ENCODE measurements at places on chromosomes 13 and 19.

DNA sequence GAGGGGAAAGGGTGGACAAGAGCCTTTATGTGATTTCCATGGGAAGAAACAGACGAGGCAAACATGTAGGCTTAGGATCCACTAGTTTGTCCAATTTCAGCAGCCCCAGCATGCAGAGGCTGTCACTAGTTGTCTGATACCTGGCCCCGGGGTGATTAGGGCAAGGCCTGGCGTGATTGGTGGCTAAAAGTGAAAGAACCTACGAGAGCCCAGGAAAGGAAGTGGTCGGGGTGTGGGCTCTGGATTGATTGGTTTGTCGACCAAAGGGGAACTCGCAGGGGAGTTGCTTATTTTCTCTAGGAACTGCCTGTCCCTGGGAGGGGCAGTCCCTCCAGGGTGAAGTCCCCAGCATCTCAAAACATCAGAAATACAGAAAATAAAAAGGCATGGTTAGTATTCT, 64.2 kb upstream of the UQCRFS1 start:
- no peak for DNase-seq

GRCh38 chr13:32917504-32917903, 98.7 kb upstream of the KL start:
- DNase-seq, result no peak

DNA sequence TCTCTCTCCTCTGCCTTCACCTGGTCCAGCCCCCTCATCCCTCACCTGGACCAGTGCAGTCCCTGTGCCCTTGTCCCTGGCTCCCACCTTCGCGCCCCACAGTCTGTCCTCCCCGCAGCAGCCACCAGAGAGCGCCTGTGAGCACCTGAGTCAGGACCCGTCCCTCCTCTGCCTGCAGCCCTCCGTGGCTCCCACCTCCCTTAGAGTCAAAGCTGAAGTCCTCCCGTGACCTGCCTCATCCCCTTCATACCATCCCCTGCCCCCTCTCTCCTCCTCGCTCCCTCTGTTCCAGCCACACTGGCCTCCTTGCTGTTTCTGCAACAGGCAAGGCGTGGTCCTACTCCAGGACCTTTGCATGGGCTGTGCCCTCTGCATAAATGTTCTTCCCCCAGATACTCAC, 10.3 kb downstream of the CELF5 start:
- no peak for DNase-seq

- DNase-seq, result peak; percentile 63
Observed at GRCh38 chr19:34712395-34713261, 21.4 kb upstream of the ZNF181 start.

- DNase-seq, result no peak
Observed at GRCh38 chr19:2180881-2181632, 17.3 kb downstream of the DOT1L start.

DNA sequence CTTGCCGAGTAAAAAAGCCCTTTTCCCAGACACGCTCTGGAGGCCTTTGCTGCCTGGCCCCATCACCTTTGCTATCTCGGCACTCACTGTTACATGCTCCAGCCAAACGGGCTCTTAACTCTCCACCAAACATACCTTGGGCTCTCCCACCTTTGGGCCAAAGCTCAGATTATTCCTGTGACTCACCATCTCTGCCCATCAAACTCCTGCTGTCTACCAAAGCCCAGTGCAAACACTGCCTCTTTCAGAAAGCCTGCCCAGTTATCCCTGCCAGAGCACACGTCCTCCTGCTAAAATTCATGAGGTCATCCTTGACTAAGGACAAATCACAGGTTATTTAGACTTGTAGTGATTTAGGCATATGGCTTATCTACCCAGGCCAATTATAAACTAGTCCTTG, 48.1 kb upstream of the SERPINE3 start:
- DNase-seq, result no peak

DNA sequence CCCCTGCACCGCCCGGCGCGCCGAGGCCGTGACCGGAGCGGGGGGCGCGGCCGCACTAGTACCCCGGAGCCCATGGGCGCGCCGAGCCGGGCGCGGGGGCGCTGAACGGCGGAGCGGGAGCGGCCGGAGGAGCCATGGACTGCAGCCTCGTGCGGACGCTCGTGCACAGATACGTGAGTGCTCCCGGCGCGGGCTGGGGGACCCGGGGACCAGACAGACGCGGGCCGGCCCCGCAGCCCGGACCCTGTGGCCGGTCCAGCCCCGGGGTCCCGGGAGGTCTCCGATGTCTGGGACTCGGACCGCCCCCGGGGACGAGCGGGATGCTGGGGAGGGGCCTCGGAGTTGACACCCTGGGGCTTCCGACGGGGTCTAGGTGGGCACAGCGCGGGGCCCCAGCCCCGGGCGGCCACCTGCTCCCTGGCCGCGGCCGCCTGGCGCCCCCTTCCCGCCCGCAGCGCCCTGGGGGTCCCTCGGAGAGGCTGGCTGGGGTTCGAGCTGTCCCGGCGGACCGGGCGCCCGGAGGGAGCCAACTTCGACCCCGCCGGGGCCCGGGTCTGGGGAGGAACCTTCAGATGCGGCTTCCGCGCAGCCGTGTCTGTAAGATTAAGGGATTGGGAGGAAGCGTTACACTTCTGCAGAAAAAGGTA, 568 bp downstream of the ATP11A start:
- DNase-seq, result no peak

DNA sequence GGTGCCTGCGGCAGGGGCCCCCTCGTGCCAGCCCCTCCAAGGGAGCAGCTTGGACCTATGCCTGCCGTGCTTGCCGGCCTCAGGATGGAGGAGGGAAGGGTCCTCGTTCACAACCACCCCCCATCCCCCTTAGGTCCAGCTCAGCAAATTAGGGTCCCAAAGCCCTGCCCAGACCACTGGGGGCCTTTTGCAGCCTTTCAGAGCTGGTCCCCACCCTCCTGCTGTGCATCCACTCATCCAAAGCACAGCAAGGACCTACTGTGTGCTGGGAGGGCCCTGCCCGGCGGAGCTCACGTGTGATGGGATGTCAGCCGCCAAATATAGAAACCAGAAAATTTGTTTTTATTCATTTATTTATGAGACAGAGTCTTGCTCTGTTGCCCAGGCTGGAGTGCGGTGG, 16.5 kb upstream of the SLC7A10 start:
- DNase-seq, result no peak

DNA sequence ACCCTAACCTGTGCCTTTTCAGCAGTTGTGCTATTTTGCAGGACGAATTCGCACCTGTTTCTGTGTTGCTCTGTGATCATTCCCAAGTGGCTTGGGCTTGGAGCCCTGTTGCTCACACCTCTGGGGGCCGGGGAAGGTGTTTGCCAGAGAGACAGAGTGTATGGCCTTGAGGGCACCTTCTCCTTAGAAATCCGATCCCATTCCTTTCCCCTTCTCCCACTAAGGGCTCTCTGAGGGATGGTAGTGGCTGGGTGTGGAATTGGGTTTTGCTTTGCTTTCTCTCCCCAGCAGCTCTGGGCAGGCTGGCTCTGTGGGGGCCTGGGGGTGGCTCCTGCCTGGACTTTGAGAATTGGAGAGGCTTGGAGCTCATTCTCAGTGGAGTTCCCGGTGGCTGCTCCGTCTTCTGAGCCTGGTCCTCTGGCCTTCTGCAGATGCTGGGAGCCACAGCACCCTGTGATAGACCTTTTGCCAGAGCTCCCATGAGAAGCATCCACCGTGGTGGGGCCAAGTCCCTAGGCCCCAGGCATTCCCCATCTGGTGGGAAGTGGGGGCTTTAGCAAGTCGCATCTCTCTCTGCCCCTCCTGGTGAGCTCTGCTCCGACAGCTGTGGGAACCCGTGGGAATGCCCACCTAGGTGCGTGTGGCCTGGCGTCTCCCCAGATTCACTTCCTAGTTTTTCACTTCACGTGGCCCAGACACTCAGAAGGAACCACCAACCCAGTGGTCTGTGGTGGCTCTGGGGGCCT, 26.1 kb downstream of the ATP11A start:
- no peak for DNase-seq

DNA sequence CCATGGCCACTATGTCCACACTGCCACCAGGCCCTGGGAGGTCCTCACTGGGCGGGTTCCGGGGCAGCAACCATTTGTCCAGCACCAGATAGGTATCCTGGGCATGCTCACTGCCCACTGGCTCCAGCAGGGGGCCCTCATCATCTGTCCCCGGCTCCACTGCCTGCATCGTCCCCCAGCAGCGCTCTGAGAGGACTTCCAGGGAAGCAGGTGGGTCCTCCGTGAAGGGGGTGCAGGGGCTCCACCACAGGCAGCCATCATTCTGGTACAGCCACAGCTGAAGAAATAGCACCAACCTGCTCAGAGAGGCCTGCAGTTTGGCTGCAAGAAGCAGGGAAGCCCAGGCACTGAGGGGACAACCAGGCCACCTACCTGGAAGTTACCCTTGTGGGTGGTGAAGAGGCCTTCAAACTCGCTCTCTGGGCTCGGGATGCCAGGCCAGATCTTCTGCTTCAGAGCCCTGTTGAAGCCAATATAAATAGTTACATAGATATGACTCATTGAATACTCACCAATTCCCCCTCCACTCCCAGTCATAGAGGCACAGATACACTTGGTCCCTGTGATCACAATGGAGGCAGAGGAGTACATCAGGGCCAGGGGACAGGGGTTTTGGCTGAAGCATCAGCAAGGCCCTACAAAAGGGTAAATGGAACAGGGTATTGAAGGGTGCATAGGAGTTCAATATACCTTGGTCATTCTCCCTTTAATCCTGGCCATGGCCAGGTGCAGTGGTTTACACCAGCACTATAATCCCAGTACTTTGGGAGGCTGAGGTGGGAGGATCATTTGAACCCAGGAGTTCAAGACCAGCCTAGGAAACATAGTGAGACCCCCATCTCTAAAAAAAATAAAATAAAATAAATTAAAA, 4.1 kb downstream of the SWSAP1 start:
- DNase-seq, result no peak

DNA sequence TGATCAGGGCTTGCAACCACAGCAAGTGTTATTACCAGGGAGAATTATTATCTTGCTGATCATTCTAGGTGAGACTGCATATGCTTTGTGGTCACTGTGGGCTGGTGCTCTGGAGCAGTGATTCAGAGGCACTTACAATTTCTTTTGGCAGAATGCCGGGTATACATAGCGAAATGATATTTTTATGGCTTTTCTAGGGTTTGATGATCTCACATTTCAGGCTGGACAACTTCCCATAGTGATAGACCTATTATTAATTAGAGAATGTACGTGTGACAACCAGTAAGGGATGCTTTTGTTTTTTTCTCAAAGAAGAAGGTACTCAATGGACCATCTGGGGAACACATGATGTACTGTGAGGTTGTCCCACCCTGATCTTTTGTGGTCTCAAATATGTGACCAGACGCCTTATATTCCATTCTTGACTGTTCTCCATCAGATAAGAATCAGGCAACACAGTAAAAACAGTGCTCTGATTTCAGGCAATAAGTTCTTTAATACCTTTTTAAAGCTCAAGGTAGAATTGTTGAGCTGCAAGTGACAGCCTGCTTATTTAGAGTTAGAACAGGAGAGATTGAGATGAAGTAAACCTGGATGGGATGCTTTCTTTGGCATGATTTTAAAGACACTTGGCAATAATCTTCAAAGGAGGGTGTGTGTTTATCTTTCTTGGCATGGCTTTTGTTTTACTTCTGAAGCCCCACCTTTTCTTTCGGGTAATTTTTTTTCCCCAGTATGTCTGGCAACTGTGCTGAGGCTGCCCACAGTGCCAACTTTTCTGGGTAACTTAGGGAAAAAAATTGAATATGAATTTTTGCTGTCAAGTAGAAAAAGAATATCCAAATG, 27.4 kb upstream of the SCEL start:
- DNase-seq, result no peak

DNA sequence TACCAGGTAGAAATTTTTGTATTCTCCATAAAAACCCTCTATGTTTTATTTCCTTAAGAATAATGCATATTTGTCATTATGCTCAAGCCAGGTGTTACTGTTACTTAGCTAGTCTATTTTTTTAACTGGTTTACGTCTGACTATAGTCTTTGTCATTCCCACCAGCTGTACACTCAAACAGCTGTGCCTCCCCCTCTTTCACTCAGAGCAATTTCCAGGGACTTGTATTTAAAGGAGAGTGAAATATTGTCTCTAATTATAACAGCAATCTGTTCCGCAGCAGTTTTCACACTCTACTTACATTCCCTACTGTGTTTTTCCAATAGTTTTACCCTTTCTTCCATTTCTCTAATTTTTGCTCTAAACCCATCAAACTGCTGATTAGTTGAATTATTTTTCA, 813.6 kb upstream of the MIR17HG start:
- no peak for DNase-seq

- DNase-seq, result no peak
Observed at GRCh38 chr19:17479325-17479791, 9.0 kb downstream of the SLC27A1 start.

- no peak for DNase-seq
Observed at GRCh38 chr19:33175156-33175782, 18.9 kb upstream of the LRP3 start.

DNA sequence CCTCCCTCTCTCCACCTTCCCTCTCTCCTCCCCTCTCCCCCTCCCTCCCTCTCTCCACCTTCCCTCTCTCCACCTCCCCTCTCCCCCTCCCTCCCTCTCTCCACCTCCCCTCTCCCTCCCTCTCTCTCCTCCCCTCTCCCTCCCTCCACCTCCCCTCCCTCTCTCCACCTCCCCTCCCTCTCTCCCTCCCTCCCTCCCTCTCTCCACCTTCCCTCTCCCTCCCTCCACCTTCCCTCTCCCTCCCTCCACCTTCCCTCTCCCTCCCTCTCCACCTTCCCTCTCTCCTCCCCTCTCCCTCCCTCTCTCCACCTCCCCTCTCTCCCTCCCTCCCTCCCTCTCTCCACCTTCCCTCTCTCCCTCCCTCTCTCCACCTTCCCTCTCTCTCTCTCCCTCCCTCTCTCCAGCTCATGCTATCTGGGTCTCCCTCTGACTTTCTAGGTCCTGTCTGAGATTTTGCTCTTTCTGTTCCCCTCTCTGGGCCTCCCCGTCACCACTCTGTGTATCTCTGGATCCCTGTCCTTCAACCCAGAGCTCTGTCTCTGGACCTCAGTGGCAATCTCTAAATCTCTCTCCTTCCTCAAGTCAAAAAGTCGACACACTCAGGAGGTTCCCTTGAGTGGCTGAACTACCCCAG, 3.5 kb upstream of the CNOT3 start:
- no peak for DNase-seq

GRCh38 chr13:40204246-40204645, 462.2 kb downstream of the FOXO1 start:
- no peak for DNase-seq

DNA sequence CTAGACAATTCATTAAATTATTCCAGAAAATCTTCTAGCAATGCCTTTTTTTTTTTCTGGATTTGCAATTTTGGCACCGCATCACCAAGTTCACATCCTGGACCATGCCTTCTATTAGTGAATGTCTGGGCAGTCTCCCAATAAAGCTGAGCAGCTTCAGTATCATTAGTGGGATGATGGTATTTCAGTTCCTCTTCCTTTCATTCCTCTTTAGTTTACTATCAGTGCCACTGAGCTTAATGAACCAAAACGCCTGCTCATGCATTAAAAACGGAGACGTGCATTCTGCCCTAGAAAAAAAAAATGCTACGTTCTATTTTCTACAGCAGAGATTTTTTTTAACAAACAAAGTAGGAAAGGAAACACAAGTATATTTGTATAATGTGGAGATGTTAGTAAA, 343.0 kb downstream of the PCDH9 start:
- DNase-seq, result no peak

DNA sequence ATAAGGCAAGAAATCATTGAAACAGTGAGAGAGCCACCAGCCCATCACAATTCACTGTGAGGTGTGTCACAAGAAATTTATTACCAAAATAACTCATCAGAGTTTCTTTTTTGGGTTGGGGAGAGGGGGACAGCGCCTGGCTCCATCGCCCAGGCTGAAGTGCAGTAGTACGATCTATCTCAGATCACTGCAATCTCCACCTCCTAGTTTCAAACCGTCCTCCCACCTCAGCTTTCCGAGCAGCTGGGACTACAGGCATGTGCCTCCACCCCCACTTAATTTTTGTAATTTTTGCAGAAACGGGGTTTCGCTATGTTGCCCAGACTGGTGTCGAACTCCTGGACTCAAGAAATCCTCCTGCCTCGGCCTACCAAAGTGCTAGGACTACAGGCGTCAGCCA, 3.6 kb downstream of the IFNL1 start:
- DNase-seq, result no peak
